ENCODE measurements at places on chromosomes 11 and 22. TPM values are rescaled to one million over a fixed set of nuclear protein-coding genes. Genes with fewer than 3 reads are reported as not detected.

BATF2 gene
- 0.30 TPM for total RNA-seq

DNA sequence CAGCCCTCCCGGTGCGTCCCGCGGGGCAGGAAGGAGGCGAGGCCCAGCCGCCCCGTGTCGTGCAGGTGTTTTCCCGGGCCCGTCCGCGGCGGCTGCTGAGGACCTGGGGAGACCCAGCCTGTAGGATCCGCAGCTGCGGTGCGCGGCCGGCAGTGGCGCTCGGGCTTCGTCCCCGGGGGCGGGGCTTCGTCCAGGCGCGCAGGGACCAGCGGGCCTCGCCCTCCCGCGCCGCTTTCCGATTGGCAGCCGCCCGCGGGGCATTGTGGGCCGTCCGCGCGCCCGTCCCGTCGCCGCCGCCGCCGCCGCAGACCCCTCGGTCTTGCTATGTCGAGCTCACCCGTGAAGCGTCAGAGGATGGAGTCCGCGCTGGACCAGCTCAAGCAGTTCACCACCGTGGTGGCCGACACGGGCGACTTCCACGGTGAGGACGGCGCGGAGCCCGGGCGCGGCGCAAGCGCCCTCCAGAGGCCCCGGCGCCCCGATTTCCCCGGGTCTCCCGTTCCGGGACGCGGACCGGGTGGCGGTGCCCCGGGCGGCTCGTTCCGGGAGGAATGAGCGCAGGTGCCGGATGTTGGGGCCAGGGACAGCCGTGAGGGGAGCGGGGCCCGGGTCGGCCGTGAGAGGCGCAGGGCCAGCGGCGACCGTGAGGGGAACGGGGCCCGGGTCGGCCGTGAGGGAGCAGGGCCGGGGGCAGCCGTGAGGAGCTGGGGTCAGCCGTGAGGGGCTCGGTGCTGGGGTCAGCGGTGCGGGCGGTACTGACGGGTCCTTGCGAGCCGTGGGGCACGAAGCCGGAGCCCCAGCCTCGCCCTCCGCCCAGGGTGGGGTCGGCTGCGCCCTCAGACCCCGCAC, at the start of gene TALDO1:
Gene TALDO1, plus strand, starts transcription at position 307 of the 849 bp plus-strand sequence. Its CDS starts 18 bp downstream, at position 325.
- no peaks in the 10 kb centered on the region for H3K27me3 ChIP-seq
- H3K36me3 ChIP-seq: no peaks in the 10 kb centered on the region
- no peak within 1 kb of the TSS for H3K27ac ChIP-seq

PACSIN2 gene
- total RNA-seq: 76.1 TPM

- H3K27me3 ChIP-seq: peaks cover 1% of the 10 kb centered on the region
- DNase-seq: no peak
- no peak overlapping the region for H3K4me3 ChIP-seq
- H3K4me1 ChIP-seq: peaks cover 5% of the 10 kb centered on the region
- no peaks in the 10 kb centered on the region for H3K36me3 ChIP-seq
- H3K27ac ChIP-seq: peak overlapping the region; percentile 33
These were observed 220.8 kb downstream of the DBX1 start for GRCh38 chr11:19939415-19939929.

DNA sequence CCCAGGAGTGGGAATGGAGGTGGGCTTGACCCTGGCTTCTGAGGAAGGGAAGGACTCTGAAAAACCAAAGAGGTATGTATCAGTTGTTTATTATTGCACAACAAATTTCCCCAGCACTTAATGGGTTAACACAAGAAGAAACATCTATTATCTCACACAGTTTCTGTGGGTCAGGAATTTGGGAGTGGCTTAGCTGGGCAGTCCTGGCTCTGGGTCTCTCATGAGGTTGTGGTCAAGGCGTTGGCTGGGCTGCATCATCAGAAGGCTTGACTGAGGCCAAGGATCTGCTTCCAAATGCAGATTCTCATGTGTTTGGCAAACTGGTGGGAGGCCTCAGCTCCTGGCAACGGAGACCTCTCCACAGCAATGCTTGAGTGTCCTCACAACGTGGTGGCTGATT, 17.5 kb upstream of the SMIM38 start:
- H3K36me3 ChIP-seq: peaks cover 3% of the 10 kb centered on the region
- H3K27me3 ChIP-seq: no peaks in the 10 kb centered on the region
- H3K27ac ChIP-seq: peak overlapping the region; percentile 43
- no peak for DNase-seq
- H3K4me1 ChIP-seq: peaks cover 25% of the 10 kb centered on the region
- H3K4me3 ChIP-seq: no peak overlapping the region

ZBTB16 gene
- 36.6 TPM for total RNA-seq

DNA sequence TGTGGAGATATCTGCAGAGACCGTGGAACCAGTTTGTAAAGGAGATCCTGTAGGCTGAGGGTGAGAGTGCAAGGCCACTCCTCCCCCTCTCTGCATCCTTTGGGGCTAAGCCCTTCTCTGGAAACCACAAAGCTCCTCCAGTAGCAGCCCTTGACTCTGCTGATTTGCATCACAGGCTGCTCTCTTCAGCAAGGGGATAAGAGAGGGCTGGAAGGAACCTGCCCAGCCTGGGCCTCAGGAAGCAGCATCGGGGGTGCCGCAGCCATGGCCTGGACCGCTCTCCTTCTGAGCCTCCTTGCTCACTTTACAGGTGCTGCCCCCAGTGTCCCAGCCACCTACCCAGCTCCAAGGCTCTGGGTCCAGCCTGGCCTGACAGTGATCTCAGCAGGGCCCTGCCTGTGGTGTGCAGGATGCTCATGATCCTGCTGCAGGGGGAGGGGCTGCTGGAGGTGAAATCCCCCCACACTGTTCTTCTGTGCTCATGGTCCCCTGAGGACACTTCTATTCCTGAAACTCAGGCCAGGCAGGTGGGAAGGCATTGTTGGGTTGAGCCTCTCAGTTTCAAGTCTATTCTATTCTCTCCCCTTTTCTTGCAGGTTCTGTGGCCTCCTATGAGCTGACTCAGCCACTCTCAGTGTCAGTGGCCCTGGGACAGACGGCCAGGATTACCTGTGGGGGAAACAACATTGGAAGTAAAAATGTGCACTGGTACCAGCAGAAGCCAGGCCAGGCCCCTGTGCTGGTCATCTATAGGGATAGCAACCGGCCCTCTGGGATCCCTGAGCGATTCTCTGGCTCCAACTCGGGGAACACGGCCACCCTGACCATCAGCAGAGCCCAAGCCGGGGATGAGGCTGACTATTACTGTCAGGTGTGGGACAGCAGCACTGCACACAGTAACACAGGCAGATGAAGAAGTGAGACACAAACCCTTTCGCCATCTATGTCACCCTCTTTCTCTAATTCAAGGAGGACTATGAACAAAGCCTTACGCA, 68.5 kb upstream of the IGLL5 start:
- peaks cover 75% of the 10 kb centered on the region for H3K27me3 ChIP-seq
- no peak overlapping the region for H3K27ac ChIP-seq
- no peaks in the 10 kb centered on the region for H3K36me3 ChIP-seq
- H3K4me3 ChIP-seq: no peak overlapping the region

DNA sequence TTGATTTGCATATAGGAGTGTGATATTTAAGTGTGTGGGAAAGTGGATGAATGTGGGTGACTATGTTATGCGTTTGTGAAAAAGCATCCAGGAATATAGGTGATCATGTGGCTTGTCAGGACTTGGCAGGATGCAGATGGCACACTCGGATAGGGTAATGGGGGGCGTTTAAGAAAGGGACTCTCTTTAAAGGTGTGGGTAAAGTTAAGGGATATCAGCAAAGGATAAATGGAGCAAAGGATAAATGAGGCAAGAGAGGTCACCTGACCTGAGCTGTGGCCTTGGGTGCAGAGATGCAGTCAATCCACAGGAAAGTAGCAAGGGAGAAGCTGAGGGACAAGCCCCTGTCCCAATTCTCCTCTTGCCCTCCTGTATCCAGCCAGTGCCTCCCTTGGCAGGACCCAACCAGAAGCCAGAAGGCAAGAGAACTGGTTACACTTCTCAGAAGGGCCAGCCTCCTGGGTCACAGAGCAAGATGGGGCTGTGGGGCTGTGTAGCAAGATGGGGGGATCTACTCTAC, 47.5 kb upstream of the GRAMD1B start:
- no peak for DNase-seq
- no peaks in the 10 kb centered on the region for H3K4me1 ChIP-seq
- peaks cover 3% of the 10 kb centered on the region for H3K27me3 ChIP-seq
- H3K27ac ChIP-seq: no peak overlapping the region

- H3K4me1 ChIP-seq: no peaks in the 10 kb centered on the region
- peaks cover 12% of the 10 kb centered on the region for H3K27me3 ChIP-seq
- H3K4me3 ChIP-seq: no peak overlapping the region
- DNase-seq: no peak
These were observed 35.1 kb upstream of the CYP2R1 start for GRCh38 chr11:14927146-14927545.

MIAT gene
- total RNA-seq: 45.6 TPM

GRCh38 chr11:62120001-62120400, 3.8 kb upstream of the INCENP start:
- DNase-seq: no peak
- H3K4me3 ChIP-seq: no peak overlapping the region
- no peak overlapping the region for H3K27ac ChIP-seq
- peaks cover 21% of the 10 kb centered on the region for H3K4me1 ChIP-seq
- H3K27me3 ChIP-seq: no peaks in the 10 kb centered on the region
- H3K36me3 ChIP-seq: no peaks in the 10 kb centered on the region

- H3K4me3 ChIP-seq: peak within 1 kb of the TSS; percentile 94
- peak; percentile 96 for DNase-seq
- peaks cover 41% of the 10 kb centered on the region for H3K4me1 ChIP-seq
These were observed at the start of gene RBFOX2 for GRCh38 chr22:36028646-36029405. Gene RBFOX2 (minus strand): TSS chr22:36028824. CDS start chr22:36028425, 399 bp downstream.

DNA sequence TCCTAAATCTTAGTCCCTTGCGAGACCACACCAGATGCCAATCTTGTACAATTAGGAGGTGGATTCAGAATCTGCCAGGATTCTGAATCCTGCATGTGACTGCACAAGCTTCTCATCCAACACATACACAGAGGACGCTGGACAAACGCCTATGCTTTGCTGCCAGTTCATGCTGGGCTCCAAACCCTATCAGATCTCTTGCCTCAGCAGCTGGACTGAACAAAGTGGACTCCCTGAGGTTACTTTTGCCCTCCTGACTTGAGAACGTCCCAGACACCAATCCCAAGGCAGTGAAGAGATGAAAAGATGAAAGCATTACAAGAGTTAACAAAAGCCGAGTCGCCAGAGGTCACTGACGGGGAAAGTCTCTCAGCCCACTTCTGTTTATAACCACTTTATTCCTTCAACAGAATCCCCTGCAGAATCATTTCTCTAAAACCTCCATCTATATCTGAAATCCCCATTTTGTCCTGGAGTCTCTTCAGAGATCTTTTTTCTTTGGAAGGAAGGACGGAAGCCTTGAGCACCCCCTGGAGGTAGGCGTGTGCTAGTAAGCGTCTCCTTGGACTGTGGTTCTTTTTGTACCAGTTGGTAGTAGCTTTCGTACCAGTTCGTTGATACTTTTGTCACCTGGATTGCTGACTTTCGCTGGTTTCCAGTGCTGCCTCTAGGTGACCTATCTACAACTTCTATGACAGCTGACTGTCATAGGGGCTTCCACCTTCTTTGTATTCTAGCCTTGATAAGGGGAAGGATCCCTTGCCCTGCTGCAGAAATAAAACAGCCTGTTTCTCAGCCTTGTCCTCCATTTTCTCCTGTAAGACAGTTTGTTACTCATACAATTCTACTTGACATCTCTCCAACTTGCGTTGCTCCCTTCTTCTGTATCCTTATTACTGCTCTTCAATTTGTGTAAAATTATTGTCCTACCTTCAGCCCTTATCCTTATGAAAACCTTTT, 26.1 kb upstream of the EED start:
- DNase-seq: peak; percentile 67
- H3K4me3 ChIP-seq: no peak overlapping the region
- H3K36me3 ChIP-seq: no peaks in the 10 kb centered on the region

DNA sequence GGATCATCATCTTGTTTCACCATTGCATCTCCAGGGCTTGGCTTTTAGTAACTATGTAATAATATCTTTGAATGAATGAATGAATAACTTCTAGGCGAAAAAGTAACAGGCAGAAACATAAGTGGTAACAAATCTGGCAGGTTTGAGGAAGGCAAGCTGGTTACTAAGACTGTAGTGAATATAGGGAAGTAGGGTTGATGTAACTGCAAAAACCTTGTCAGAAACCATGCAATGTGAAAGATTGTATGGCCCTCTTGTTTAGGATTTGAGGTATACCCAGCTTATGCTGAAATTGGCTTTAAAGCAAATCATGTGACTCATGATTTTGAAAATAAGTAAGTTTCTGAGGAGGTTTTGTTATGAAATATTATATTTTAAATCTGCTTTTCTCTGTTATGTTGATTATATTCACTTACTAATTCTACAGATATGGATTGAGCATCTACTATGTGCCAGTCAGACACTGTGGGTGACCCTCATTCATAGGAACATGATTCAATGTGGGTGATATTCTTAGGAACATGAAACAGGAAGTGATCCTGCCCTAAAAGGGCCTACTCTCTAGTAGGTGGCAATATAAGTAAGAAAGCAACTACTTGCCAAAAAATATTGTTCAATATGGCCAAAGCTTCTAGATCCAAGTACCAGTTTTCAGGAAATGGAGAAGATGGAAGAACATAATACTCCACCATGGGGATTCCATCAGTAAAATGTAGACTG, 115.5 kb upstream of the CCDC90B start:
- H3K27ac ChIP-seq: no peak overlapping the region
- H3K4me3 ChIP-seq: no peak overlapping the region
- DNase-seq: no peak
- H3K27me3 ChIP-seq: no peaks in the 10 kb centered on the region
- H3K36me3 ChIP-seq: peaks cover 2% of the 10 kb centered on the region
- peaks cover 4% of the 10 kb centered on the region for H3K4me1 ChIP-seq

CASP5 gene
- total RNA-seq: not detected

- DNase-seq: no peak
- H3K4me3 ChIP-seq: no peak overlapping the region
- H3K27ac ChIP-seq: no peak overlapping the region
- H3K27me3 ChIP-seq: no peaks in the 10 kb centered on the region
- H3K4me1 ChIP-seq: no peaks in the 10 kb centered on the region
- H3K36me3 ChIP-seq: no peaks in the 10 kb centered on the region
These were observed 103.8 kb downstream of the MORC2 start for GRCh38 chr22:30864441-30865420.

DNA sequence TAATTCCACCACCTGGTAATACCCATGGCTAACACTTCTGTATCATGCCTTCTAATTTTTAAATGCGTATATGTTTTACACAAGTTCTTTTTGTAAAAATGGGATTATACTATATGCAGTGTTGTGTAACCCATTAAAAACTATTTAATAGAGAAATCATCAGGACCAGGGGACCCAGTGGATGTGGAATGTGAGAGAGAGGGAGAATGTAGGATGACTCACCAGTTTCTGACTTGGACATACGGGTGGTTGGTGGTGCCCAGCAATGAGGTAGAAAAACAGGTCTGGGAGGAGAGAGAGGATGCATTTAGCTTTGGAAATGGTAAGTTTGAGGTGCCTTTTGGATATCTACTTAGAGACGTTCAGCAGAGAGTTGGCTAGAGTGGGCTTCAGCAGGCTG, 112.0 kb upstream of the TBCEL start:
- peaks cover 19% of the 10 kb centered on the region for H3K4me1 ChIP-seq
- peaks cover 2% of the 10 kb centered on the region for H3K27me3 ChIP-seq
- no peak overlapping the region for H3K27ac ChIP-seq
- no peak overlapping the region for H3K4me3 ChIP-seq

GRCh38 chr11:35815556-35816315, 128.1 kb upstream of the LDLRAD3 start:
- no peak overlapping the region for H3K27ac ChIP-seq
- peaks cover 17% of the 10 kb centered on the region for H3K4me1 ChIP-seq
- no peak for DNase-seq
- H3K4me3 ChIP-seq: no peak overlapping the region
- peaks cover 15% of the 10 kb centered on the region for H3K36me3 ChIP-seq
- H3K27me3 ChIP-seq: no peaks in the 10 kb centered on the region
